ENCODE measurements at places on chromosomes 6 and 20.
A peak's percentile ranks its signal among the peaks of the same experiment; 100 is the strongest.

- peak; percentile 84 for DNase-seq
Observed at GRCh38 chr20:40673442-40673841, 15.6 kb downstream of the MAFB start.

DNA sequence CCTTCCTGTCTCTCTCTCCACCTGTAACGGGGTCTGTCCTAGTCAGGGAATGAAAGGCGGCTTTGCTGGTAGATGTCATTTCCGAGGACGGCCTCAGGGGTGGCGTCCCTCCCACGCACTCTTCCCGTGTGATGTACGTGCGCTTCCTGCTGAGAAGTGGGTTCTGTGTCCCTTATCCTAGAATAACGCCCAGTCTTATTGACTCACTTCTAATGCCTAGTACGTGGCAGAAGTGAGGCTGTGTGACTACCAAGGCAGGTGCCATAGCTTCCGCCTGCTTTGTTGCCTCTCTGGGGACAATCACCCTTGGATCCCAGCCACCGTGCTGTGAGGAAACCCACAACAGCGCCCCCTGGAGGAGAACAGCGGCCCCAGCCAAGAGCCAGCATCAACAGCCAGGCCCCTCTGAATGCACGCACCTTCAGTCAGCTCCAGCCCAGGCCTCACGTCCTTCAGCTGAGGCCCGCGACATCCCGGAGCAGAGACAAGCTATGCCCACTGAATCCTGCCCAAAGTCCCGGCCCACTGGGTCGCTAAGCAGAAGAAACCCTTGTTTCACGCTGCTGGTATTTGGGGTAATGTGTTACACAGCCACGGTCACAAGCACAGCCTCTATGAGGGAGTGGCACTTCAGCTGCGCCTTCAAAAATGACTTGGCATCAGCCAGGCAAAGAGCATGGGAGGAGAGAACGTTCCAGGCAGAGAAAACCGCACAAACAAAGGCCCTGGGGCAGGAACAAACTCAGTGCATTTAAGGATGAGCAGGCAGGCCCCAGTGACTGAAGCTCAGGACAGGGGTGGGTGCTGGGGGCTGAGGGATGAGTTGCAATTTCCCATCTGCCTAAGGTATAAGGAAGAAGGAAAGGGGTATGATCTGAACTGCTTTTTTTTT is 224.2 kb downstream of the NFATC2 start:
- DNase-seq: no peak

DNA sequence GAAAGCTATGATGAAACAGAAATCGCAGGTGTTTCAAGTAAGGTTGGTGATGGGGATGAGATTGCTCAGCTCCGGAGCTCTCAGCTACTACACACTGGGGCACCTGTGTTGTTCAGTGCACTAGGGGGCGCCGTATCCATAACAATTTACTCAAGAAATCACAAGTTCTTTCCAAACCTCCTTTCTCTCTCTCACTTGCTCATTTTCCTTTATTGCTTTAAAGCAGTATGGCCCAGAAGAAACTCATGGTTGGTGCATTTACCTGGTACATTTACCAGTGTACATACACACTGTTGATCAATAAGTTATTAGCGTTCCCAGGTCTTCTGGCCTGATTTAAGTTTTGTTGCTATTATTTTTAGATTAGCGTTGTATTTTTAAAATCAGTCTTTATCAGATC is 235.2 kb upstream of the TAB2 start:
- DNase-seq: peak; percentile 82

GRCh38 chr6:18276610-18277236 is 12.4 kb upstream of the DEK start:
- peak; percentile 55 for DNase-seq

- peak; percentile 88 for DNase-seq
Observed at GRCh38 chr6:16277101-16277981, 39.0 kb downstream of the GMPR start.

- DNase-seq: no peak
Observed at GRCh38 chr6:22949967-22950366, 380.6 kb downstream of the HDGFL1 start.

- DNase-seq: no peak
Observed at GRCh38 chr6:88881451-88881850, 82.0 kb downstream of the RNGTT start.

DNA sequence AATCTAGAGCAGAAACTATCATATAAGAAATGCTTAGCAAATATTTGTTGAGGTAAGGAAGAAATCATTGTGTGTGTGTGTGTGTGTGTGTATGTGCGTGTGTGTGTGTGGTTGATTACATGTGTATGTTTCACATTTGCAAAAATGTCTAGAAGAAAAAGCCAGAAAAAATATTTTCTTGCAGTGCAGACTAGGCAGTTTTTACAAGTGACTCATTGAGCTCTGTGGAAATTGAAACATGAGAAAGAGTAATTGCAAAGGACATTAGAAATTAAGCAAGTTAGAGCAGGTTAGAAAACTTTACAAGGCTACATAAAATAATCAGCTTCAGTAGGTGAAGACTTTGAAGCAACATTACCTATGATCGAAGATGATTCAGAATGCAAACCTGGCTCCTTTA is 669.0 kb upstream of the EYS start:
- peak; percentile 23 for DNase-seq

DNA sequence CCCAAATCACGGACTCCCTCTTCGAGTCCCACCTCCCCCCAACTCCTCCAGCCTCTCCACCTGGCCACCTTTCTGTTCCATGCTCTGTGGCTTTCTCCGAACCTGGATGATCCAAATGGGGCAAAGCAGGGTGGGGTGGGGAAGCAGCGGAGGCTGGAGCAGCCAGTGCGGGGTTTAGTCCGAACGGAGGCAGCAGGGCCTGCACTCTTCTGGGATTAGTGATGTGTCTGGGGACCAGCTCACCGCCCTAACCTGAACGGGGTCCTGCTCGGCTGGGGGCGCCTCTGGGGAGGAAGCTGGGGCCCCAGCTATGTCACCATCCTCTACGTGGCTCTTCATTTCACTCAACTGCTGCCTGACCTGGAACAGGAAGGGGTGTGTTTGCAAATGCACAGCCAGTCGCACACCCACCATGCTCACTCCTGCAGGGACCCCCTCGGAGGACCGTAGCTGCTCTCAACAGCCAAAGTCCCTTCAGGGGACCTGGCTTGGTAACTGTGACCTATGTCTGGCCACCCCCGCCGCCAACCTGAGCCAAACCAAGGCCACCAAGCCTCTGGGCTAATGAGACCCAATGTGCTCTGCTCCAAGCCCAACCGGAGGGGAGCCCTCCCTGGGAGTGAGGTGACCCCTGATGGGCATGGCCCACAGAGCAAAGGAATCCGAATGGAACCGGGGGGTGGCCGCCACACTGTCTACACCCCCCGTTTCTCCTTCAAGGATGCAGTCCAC is 46.8 kb downstream of the DSTN start:
- DNase-seq: no peak

DNA sequence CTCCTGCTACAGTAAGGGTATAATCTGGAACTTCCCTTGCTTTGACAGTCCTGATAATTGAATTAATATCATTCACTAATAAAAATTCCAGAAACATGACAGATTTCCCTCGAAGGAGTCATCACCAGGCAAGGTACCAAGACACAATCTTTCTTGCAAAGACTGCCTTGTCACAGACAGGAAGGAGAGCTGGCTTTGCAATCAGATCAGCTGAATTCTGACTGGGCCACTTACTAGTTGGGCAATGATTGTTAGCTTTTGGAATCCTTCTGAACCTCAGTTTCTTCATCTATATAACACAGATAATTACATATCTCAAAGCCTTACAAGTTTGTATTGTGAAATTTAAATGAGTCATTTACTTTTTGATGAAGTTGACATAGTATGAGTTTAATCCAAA is 344.2 kb downstream of the RFPL4B start:
- peak; percentile 86 for DNase-seq

GRCh38 chr6:55913228-55914195 is 38.1 kb upstream of the BMP5 start:
- DNase-seq: no peak

- no peak for DNase-seq
Observed at GRCh38 chr6:108187519-108187918, 21.7 kb downstream of the NR2E1 start.
